ENCODE measurements at places on chromosomes 4 and X.
A peak's percentile ranks its signal among the peaks of the same experiment; 100 is the strongest.

DNA sequence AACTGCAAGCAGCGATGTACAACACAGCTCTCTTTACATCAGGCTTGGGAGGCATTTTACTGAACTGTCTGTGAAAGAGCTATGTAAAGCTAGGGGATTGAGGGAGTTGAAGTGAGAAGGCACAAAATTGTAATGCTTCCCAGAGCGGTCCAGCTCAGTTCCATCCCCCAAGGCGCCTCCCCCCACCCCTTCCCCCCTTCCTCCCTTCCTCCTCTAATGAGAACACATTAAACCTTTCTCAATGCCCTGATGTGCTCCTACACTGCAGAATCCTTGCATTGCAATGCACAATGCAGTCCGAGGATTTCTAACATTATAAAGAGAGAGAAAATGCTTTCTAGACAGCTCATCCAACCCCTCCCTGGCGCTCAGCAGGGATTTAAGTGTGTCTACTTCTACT lies 73.9 kb downstream of the CXXC4 start:
- peak; percentile 49 for DNase-seq

DNA sequence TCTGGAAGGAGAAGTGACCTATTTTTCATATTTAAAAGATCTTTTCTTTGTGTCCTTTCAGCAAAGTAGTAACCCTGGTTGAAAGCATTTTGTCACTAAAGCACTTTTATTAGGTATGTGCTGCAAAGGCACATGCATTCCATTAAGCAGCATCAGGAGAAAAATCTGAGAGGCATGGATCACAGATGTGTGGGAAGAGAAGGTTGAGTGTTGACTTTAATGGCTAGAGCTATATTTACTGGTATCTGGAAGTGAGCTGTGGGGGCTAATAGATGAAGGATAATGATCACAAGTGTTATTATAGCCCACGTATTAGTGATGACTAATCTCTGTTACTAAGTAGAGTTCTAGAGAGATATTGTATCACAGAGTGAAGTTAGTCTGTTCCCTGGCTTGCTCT lies 1520.7 kb downstream of the ARAP2 start:
- no peak for DNase-seq

GRCh38 chr4:81404294-81404693 lies 67.4 kb downstream of the RASGEF1B start:
- no peak for DNase-seq

- DNase-seq = no peak
These were observed 75.7 kb upstream of the ANK2 start for GRCh38 chr4:112973750-112974251.

All from neuronal stem cell (in vitro differentiated cells).